ENCODE measurements at places on chromosomes 5 and 9. TPM values are rescaled to one million over a fixed set of nuclear protein-coding genes. Genes with fewer than 3 reads are reported as not detected.

Gene SLC34A3
- total RNA-seq: 0.54 TPM

DNA sequence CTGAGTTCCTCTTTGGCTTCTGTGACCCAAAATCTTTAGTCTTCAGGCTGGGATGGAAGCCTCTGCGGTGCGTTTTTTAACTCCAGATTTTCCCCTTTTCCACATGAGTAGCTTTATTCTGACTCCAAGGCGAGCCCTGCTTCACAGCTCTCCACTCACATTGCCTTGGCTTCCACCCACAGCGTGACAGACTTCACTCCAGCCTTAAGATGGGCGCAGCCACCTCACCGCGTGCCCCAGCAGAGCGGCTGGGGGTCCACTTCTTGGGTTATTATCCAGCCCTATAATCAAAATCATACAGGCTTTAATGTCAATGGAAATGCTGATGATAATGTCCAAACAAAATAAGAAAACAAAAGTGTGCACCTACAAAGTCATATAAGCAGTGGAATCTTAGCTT, 1.2 kb downstream of the EXOC3 start:
- no peak for DNase-seq

DNA sequence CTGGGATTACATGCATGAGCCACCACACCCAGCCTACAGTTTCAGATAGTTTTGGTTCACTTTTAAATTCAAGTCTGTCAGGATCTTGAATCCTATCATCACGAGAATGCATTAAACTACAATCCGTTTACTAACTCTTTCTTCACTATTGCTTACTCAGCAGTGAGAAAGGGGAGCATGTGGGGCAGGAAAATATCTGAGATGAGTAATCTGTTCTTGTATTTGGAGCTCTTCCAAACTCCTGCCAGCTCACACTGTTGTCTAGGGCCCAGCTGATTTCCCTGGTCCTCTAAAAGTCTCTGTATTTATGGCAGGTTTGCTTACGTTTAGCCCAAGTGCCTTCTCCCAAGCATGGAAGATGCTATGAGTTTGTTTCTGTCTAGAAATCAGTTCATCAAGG, 152.2 kb downstream of the FGF18 start:
- no peak for DNase-seq

DNA sequence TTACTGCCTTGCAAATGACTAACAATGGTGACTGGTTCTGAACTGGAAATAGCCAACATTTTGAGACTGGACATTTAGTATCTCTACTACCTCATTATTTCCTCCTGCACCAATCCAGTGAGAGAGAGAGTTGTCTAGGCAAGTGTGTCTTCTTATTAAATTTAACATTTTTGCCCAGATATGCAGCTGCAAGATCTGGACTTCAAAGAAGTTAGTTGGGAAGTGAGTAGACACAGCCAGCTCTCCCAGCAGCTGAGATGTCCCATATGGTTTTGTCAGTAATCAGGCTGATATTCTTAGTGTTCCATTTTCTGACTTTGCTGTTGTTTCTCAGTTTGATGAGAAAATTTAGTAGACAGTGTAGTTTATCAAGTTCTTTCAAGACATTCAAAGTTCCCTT, 1778.8 kb upstream of the CDH6 start:
- no peak for DNase-seq

DNA sequence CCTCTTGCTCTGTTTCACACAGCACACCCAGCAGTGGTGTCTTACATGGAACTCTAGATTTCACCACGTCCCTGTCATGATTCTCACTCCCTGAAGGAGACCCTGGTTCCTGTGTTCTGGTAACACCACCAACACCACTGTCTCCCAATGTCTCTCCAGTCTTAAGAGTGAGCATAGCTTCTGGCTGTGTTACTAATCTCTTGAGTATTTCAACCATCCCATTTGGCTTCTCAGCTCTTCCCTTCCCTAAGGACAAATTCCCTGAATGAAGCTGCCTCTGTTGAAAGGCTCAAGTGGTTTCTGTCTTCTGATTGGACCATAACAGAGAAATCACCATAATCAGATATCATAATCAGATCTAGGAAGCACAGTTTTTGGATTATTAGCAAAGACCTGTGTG, 311.8 kb downstream of the DNAH5 start:
- DNase-seq: no peak

- no peak for DNase-seq
Measured at GRCh38 chr5:176360894-176361436, 599 bp downstream of the KIAA1191 start.

DNA sequence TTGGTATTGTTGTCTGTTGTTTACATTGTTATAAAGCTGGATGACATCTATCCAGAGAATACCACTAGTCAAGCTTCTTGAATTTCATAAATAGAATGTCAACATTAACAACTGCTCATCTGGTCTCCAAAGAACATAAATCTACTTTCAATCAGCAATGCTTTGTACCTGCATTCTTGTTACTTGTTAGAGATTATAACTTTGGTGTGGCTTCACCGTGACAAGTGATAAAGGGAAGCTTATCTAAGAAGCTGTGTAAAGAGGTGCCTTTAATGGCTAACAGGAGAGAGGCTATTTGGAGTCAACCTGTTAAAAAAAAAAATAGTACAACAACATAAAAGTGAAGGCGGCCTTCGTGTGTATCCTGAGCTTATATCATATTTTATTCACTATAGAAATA, 41.8 kb downstream of the MUSK start:
- DNase-seq: no peak

- no peak for DNase-seq
Measured at GRCh38 chr9:117095081-117095480, 319.8 kb downstream of the ASTN2 start.

DNA sequence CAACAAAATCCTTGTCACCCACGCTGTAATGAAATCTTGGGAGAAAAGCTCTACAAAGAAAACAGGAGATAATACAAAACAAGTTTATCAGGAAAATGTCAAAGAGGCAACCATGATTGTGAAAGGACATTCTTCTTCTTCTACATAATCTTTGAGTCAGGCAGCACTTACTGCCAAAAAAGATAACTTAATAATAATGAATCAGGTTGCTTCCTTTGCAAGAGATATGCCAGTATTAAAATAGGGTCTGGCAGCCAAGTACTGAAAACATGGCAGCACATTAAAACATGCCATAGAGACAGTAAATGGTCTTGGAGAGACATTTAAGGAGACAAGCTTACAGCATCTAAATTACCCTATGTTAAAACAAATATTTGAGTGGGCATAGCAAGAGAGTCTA, 1573.4 kb downstream of the EFNA5 start:
- no peak for DNase-seq

DNA sequence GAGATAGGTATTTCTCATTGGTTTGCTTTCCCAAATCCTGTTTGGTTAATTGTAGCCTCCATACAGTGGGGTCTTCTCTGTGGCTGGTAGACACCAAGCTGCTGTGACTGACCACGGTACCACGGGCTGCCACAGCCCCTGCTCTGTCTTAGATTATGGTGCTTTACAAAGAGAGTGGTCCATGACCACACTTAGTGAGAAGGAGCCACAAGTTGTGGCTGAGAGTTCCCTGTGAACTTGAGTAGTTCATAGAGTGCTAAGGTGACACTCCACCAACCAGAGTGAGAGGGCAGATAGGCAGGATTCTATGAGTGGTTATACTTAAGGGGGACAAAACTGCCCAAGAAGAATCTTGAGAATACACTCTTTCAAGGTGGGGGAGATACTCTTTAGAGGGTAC, 25.8 kb upstream of the ZBTB34 start:
- DNase-seq: no peak

GRCh38 chr5:93385655-93386054, 195.4 kb downstream of the NR2F1-AS1 start:
- DNase-seq: no peak

GRCh38 chr9:95896580-95896979, 21.1 kb downstream of the ERCC6L2 start:
- DNase-seq: no peak

- no peak for DNase-seq
Measured at GRCh38 chr9:112170235-112170634, 4.9 kb downstream of the SUSD1 start.

GRCh38 chr9:130433168-130433946, 11.4 kb upstream of the ASS1 start:
- DNase-seq: no peak

- DNase-seq: no peak
Measured at GRCh38 chr5:133902511-133903118, 65.8 kb downstream of the C5orf15 start.

Gene PCDHA6
- 5.2 TPM for total RNA-seq

DNA sequence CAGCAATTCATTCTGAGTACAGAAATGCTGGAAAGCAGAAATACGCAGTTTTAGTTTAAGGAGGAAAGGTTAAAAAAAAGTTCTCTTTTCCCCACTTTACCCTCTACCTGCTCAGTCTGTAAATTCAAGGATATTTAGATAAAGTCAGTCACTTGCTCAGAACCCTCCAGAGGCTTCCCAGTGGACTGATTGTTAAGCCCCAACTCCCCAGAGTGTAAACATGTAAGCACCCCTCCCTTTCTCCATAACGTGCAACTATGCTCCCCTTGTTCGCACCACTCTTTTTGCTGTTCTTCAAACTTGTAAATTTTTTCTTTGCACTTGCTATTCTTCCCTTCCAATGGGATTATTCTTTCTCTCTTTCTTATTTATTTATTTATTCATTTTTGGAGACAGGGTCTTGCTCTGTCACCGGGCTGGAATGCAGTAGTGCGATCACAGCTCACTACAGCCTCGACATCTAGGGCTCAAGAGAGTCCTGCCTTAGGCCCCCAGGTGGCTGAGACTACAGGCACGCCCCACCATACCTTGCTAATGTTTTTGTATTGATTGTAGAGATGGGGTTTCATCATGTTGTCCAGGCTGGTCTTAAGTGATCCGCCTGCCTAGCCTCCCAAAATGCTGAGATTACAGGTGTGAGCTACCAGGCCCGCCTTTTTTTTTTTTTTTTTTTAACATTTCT, 32.5 kb upstream of the ERBIN start:
- DNase-seq: no peak

- DNase-seq: no peak
Measured at GRCh38 chr5:61254969-61255555, 77.0 kb upstream of the ZSWIM6 start.

Gene FRMPD1
- total RNA-seq: not detected

GRCh38 chr5:158676642-158677469, 422.9 kb downstream of the EBF1 start:
- no peak for DNase-seq

DNA sequence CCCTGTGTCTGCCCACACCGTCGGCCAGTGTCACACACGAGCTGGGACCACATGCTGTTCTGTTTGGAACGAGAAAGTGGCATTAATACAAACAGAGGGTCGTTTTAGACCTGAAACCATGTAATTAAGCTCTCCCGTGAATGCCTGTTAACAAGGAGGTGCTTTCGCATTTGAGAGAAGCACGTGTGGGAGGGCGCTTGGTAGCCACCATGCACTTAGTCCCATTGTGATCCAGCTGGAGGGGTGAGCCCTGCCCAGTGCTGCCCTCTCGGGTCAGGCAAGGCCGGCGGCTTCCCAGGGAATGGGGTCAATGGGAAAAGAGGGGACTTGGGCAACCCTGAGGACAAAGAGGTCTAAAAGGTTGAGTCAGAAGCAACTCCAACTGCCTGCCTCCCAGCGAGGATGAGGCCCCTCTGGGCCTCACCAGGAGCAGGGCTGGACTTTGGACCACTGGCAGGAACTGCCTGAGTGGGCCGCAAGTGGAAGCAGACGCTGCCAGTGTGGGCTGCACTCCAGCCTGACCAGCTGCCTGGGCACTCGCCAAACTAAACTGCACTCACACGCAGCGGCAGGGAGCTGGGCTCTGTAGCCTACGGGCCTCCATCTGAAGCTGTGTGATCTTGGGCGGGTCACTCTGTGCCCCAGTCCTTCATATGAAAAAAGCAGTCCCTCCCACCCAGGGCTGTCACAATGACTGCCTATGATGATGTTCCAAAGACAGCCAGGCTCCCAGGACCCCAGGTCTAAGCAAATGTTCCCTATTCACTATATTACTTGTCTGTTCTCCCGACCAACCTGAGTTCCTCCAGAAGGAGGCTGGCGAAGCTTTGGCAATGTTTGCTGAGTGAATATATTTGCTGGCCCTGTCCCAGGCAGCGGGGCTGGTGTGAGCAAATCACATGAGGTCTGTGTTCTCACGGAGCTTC, 195.7 kb downstream of the CDK5RAP2 start:
- DNase-seq: no peak

Gene CCIN
- total RNA-seq: 2.3 TPM

- no peak for DNase-seq
Measured at GRCh38 chr5:92424785-92425426, 1041.8 kb upstream of the ARRDC3 start.

Gene TTC23L
- not detected for total RNA-seq

- no peak for DNase-seq
Measured at GRCh38 chr5:35026941-35027340, 20.8 kb downstream of the AGXT2 start.

DNA sequence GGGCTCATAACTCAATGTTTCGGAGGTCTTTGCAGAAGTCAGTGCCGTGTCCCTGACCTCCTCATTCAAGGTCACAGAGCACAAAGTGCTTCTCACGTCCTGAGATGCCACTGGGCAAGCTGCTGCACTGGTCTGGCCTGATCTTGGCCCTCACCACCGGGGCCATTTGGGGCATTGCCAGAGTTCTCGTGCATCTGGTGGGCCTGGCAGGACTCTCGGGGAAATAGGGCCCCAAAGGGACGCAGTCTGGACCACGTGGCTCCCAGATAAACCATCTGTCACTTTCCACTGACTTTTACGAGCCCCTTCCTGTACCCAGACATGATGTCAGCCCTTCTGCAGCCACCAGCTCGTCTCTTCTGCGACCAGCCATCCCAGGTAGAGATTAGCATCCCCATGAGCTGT, 54.8 kb downstream of the HRH2 start:
- DNase-seq: no peak

Gene MSMP
- total RNA-seq: not detected

GRCh38 chr5:171745602-171746001, 40.0 kb upstream of the SMIM23 start:
- DNase-seq: no peak

GRCh38 chr5:8396756-8397155, 527.8 kb downstream of the MTRR start:
- no peak for DNase-seq

Data from thoracic aorta (tissue), 2 donors.